Cardiac septum (tissue), 1 donor: ENCODE measurements at places on chromosomes 6 and 20.
A peak's percentile ranks its signal among the peaks of the same experiment; 100 is the strongest.

GRCh38 chr20:47610247-47610944 is 108.7 kb downstream of the NCOA3 start:
- no peak for DNase-seq

GRCh38 chr6:5529733-5530132 is 268.4 kb downstream of the FARS2 start:
- DNase-seq: no peak

DNA sequence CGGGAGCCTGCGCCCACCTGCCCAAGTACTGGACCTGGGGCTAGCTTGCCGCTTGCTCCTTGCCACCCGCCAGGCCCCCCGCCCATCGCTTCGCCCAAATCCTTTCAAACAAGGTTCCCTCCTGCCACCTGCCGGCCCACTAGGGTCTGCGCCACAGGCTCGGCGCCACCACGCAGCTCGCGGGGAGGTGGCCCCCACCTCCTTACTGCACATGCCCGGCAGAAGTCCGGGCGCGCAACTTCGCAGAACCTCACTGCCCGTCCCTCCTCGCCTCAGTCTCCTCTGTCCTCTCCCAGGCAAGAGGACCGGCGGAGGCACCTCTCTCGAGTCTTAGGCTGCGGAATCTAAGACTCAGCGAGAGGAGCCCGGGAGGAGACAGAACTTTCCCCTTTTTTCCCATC is 11.2 kb downstream of the GNAS-AS1 start:
- DNase-seq: no peak

DNA sequence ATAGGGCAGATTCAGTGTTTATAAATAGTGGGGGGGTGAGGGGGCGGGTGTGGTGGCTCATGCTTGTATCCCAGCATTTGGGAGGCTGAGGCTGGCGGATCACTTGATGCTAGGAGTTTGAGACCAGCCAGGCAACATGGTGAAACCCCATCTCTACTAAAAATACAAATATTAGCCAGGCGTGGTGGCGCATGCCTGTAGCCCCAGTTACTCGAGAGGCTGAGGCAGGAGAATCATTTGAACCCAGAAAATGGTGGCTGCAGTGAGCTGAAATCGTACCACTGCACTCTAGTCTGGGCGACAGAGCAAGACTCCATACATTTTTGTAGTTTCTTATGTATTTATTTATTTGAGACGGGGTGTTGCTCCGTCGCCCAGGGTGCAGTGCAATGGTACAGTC is 109.0 kb upstream of the ZNF217 start:
- no peak for DNase-seq

- DNase-seq: no peak
Measured at GRCh38 chr6:36150283-36150682, 20.0 kb downstream of the MAPK13 start.

DNA sequence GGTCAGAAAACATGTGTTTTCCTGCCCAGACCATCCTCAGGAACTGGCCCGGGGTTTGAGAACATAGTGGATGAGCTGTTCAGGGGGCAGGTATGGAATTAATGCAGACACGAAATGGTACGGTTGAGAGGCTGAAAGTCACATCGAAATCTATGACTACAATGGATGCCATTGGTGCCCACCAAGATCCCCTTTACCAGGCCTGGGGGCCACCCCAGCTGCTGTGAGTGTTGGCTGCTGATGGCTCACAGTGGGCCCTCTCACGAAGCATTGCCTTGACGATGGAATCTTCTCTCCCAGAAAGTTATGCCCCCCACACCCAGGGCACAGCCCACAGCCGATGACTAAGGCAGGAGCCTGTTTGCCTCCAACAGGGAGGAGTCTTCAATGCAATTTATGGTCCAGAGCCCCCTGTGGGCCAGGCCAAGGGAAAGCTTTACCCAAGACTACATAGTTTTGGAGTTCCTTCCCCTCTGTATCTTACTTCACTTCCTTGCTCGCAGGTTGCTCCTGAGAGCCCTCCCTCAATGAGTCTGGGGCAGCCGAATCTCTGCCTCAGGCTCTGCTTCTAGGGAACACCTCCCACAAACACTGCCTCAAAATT is 92.6 kb downstream of the BFSP1 start:
- no peak for DNase-seq

- peak; percentile 31 for DNase-seq
Measured at GRCh38 chr20:57773059-57773815, 63.4 kb upstream of the PMEPA1 start.

- no peak for DNase-seq
Measured at GRCh38 chr6:155481215-155481614, 25.6 kb upstream of the NOX3 start.

DNA sequence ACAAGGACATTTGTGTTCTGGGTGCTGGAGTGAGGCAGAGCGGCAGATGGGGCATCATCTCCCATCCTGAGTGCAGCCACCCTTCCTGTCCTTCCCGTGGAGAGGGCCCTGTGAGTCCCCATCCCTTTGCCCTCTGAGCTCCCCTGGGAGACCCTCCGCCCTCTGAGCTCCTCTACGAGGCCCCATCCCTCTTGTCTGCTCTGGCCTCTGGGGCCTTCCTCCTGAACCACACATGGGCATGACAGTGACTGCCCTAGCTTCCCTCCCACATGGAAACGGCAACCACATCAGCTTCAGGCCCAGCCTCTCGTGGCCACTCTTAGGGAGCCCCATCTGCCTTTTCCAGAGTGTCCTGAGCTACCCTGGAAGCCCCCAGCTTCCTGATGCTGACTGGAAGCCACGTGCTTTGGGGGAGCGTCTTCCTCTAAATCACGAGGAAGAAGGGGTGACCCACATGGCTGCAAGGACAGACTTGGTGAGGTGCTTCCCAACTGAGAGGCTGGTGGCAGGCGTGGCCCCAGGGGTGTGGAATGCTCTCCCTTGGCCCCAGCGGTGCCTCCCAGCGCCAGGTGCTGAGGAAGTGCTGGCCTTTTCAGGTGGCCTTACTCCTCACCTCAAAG is 52.6 kb downstream of the GINS1 start:
- DNase-seq: peak; percentile 50

- DNase-seq: no peak
Measured at GRCh38 chr6:75626561-75626960, 24.9 kb downstream of the SENP6 start.

GRCh38 chr20:19699180-19699971 is 58.7 kb upstream of the RIN2 start:
- DNase-seq: no peak

DNA sequence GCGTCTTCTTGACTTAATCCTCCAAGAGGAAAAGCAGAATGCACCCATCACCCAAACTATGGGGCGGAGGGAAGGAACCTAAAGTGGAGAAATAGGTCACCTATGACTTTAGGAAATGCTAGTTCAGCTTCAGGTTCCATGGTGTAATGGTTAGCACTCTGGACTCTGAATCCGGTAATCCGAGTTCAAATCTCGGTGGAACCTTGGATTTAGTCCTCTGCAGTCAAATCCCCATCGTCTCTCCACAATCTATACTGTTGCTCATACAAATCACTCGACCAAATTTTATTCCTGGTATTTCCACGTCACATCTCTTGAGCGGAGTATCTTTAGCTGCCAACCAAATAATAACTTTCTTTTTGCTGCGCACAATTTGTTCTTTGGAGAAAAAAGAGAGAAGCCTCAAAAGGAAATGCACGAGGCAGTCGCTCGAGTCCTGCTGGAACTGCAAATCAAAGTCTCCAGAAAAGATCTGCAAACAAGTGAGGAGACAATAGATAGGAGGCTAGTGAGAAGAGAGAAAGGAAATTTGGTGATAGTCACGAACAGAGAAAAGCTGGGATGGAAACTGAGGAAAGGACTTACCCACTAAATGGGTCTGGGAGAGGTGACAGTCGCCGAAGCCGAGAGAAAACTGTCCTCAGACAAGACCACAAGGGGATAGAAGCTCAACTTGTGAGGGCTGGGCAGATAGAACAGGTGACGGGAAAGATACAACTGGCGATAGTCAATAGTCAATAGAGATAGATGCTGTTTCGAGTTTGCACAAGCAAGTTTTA is 16.6 kb downstream of the POM121L2 start:
- no peak for DNase-seq

- DNase-seq: no peak
Measured at GRCh38 chr6:7921632-7922092, 11.1 kb upstream of the TXNDC5 start.
